ENCODE measurements at places on chromosomes 1 and 21.

DNA sequence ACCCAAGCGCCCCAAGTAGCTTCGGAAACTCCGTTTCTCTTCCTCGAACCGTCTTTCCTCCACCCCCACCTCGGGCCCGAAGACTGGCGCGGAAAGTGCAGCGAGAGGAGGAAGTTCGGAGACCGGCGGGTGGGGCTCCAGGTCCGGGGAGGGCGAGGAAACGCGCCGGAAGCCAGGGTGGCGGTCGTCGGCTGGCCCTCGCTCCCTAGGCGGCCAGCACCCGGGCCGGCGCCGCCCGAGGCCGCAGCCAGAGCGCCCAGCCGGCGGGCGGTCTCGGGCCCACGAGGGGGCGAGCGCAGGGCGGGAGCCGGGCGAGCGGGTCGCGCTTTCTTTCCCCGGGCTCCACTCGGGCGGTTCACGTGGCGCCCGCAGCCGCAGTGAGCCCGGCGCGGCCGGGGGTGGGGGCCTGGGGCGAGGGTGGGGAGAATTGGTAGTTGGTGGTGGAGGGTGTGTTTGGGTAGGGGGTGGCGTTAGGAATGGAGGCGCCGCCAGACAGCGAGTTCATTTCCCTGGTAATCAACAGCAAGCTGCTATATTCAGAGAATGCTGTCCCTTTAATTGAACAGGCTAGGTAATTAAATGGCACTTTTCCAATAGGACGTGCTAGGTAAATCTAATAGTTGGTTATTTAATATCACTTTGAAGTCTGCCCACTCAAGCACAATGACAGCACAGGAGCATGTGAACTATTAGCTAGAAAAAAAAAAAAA, 6.7 kb downstream of the LMO4 start:
- peaks cover 29% of the 10 kb centered on the region for H3K27me3 ChIP-seq
- H3K4me3 ChIP-seq, result peak overlapping the region; percentile 76
- H3K36me3 ChIP-seq, result peaks cover 19% of the 10 kb centered on the region
- peak; percentile 77 for DNase-seq

GRCh38 chr1:12407050-12407961, 177.5 kb downstream of the VPS13D start:
- no peaks in the 10 kb centered on the region for H3K27me3 ChIP-seq
- peaks cover 50% of the 10 kb centered on the region for H3K36me3 ChIP-seq
- peaks cover 35% of the 10 kb centered on the region for H3K4me1 ChIP-seq
- no peak overlapping the region for H3K4me3 ChIP-seq

GRCh38 chr1:1118876-1119220, 3.0 kb upstream of the C1orf159 start:
- H3K27me3 ChIP-seq, result peaks cover 3% of the 10 kb centered on the region
- H3K4me3 ChIP-seq, result no peak overlapping the region
- no peak overlapping the region for H3K27ac ChIP-seq
- H3K4me1 ChIP-seq, result peaks cover 9% of the 10 kb centered on the region
- H3K36me3 ChIP-seq, result peaks cover 12% of the 10 kb centered on the region

DNA sequence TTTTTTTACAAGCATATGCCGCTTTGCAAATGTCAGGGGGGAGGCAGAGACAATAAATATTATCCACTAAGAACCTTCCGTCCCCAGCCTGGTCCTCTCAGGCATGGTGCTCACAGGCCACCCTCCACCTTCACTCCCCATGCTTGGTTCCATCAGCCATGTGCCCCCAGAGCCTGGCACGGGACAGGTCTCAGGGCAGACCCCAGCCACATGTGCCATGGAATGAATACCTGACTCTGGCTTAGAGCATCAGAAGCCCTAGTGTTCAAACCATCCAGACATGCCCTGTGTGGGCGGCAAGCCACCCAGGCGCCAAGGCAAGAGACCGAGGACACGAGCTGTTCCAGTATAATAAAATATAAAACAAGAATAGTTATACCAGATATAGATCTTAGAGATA, 5.4 kb downstream of the LSS start:
- H3K4me1 ChIP-seq, result peaks cover 23% of the 10 kb centered on the region
- H3K36me3 ChIP-seq, result peaks cover 2% of the 10 kb centered on the region
- H3K27me3 ChIP-seq, result no peaks in the 10 kb centered on the region
- H3K27ac ChIP-seq, result no peak overlapping the region
- H3K4me3 ChIP-seq, result no peak overlapping the region
- no peak for DNase-seq

DNA sequence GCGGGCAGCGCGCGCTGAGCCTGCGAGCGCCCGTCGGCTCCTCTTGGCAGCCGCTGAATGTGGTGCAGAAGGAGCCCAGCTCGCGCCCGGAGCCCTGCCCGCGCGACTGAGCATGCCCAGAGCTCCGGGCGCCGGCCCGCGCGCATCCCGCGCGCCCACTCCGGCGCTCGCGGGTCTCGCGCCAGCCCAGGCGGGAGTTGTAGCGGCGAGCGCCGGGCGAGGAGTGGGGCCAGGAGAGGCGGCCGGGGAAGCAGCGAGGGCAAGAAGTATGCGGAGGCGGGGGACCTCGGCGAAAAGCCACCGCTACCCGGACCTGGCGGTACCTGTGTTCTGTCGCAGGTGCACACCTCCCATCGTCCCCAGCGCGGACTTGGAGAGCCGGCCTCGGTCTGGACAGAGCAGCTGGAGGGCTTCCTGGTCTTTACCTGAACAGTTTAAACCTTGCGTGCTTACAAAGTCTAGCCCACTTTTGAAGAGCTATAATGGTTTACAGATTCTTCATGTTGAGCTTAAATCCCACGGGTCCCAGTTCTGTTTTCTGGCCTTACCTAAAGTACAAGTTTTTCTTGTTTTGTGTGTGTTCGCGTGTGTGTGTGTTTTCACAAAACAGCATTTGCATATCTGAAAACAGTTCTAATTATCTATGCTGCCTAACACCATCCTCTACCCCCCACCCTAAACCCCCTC, at the start of gene DDAH1:
Gene DDAH1, minus strand, starts transcription at position 61 of the 687 bp plus-strand sequence. CDS start 114 bp downstream, outside the sequence.
- H3K4me1 ChIP-seq, result peaks cover 4% of the 10 kb centered on the region
- peak within 1 kb of the TSS; percentile 52 for H3K4me3 ChIP-seq
- DNase-seq, result peak; percentile 39
- H3K27ac ChIP-seq, result no peak within 1 kb of the TSS

GRCh38 chr1:176193663-176194062, 13.4 kb downstream of the COP1 start:
- peaks cover 33% of the 10 kb centered on the region for H3K36me3 ChIP-seq
- DNase-seq, result no peak
- no peak overlapping the region for H3K27ac ChIP-seq
- no peak overlapping the region for H3K4me3 ChIP-seq
- no peaks in the 10 kb centered on the region for H3K27me3 ChIP-seq

GRCh38 chr1:188402986-188403385, 1574.2 kb downstream of the PLA2G4A start:
- H3K27ac ChIP-seq, result no peak overlapping the region
- no peaks in the 10 kb centered on the region for H3K36me3 ChIP-seq
- H3K4me3 ChIP-seq, result no peak overlapping the region
- no peaks in the 10 kb centered on the region for H3K4me1 ChIP-seq
- no peaks in the 10 kb centered on the region for H3K27me3 ChIP-seq

- peaks cover 66% of the 10 kb centered on the region for H3K4me1 ChIP-seq
- DNase-seq, result peak; percentile 88
- H3K27ac ChIP-seq, result peak overlapping the region; percentile 98
- H3K4me3 ChIP-seq, result peak overlapping the region; percentile 78
- peaks cover 5% of the 10 kb centered on the region for H3K36me3 ChIP-seq
Measured at GRCh38 chr1:203287109-203287893, 18.0 kb upstream of the BTG2 start.

DNA sequence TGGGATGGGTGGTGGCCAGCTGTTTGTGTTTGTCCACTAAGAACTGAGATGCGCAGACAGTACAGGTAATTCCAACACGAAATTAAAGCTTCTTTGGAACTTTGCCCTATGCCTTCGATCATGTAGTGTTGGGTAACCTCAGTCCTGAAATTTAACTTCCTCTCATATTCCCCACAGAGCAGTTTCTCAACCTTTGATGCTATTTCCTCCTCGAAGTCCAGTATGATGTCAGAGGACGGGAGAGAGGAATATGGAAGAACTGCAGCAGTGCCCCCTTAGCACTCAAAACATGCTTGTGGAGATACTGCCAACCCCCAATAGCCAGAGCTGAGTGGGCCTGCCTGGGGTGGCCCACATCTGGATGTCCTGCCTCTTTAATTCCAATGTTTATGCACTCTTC, 3.6 kb downstream of the LPAR3 start:
- no peak overlapping the region for H3K27ac ChIP-seq
- H3K4me1 ChIP-seq, result peaks cover 18% of the 10 kb centered on the region
- no peaks in the 10 kb centered on the region for H3K36me3 ChIP-seq
- no peak for DNase-seq
- no peak overlapping the region for H3K4me3 ChIP-seq

GRCh38 chr1:6859415-6860343, 74.4 kb downstream of the CAMTA1 start:
- DNase-seq, result no peak
- peak overlapping the region; percentile 21 for H3K27ac ChIP-seq
- H3K27me3 ChIP-seq, result no peaks in the 10 kb centered on the region
- no peak overlapping the region for H3K4me3 ChIP-seq

GRCh38 chr1:186999506-186999905, 170.8 kb downstream of the PLA2G4A start:
- H3K4me1 ChIP-seq, result no peaks in the 10 kb centered on the region
- H3K4me3 ChIP-seq, result no peak overlapping the region
- no peak for DNase-seq
- no peak overlapping the region for H3K27ac ChIP-seq
- H3K27me3 ChIP-seq, result no peaks in the 10 kb centered on the region

Data from activated CD4-positive, alpha-beta T cell treated with anti-CD3 and anti-CD28 coated beads for 36 hours (primary cell).